ENCODE measurements at places on chromosomes 2 and 18. TPM values are rescaled to one million over a fixed set of nuclear protein-coding genes. Genes with fewer than 3 reads are reported as not detected.
A peak's percentile ranks its signal among the peaks of the same experiment; 100 is the strongest.

Gene TUBA3E
- total RNA-seq, result 9.5 TPM

GRCh38 chr18:38557006-38557405 lies 991.4 kb upstream of the CELF4 start:
- DNase-seq, result no peak

DNA sequence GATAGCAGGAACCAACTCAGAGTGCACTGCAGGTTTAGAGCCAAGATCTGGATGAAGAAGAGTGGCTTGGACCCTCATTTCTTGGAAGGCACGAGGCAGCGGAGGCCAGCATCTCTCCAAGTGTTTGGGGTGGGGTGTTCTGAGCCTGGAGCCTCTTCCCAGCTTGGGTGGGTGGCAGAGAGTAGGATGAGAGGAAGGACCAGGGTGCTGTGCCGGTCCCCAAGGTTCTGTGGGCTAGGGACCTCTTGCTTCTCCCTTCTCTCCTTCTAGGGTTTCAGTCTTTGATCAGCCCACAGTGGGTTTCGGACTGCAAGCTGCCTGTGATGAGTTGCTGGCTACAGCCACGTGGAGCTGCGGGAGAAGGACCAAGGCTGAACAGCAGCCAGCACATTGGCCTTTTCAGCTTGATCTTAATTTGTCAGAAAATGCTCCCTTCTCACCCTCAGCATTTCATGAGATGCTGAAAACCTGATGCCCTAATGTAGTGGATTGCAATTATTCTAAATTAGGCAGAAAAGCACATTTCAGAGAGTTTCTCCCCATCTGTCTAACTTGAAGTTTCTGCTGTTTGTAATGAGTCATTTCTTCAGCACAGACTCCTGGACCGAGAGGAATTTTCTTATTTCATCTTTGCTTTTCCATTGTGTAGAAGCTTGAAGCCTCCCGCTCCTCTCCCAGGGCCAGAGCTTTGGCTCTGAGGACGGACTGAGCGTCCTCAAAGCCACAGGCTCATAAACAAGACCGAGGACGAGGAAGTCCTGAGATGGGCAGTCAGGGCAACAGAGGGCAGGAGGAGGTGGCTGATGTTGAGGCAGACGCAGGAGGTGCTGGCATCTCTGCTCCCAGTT lies 99.1 kb upstream of the HDAC4 start:
- no peak for DNase-seq

DNA sequence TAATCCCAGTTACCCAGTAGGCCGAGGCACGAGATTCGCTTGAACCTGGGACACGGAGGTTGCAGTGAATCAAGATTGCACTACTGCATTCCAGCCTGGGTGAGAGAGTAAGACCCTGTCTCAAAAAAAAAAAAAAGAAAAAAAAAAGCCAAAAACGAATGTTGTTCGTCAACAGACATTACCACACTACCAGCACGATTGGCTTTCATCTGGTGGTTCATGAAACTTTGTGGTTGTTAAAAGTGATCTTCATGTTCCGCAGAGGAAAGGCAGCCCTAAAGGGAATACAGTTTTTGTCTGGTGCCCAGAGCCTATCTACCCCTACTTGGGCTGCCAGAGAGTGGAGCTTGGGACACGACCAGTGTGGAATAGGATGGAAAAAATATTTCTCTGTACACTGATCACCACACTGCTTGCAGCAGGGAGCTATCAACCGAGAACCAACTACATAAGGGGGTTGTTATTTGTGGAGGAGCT lies 13.6 kb upstream of the CXCR4 start:
- no peak for DNase-seq

GRCh38 chr2:126832757-126833156 lies 65.9 kb upstream of the TEX51 start:
- DNase-seq, result peak; percentile 56

GRCh38 chr2:174778085-174778981 lies 14.1 kb upstream of the CHRNA1 start:
- DNase-seq, result peak; percentile 70
